ENCODE measurements at places on chromosomes 3 and 15.

GRCh38 chr15:35874260-35874905, 328.4 kb upstream of the DPH6 start:
- DNase-seq = no peak

DNA sequence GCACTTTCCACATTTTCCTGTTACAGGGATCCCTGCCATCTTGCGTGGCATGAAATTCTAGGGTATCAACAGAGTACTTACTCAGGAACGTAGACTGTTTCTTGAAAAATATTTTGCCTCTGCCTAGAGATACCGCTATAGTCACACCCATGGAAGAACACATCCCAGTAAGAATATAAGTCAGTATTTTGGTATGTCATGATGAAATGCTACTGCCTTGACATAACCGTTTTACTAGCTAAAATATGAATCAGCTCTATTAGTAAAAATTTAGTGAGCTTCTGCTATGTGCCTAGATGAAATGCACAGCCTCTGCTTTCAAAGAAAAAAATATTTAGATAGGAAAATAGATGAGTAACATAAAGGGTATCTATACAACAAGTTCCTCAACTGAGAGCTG, 276.4 kb downstream of the TBC1D5 start:
- DNase-seq = no peak

DNA sequence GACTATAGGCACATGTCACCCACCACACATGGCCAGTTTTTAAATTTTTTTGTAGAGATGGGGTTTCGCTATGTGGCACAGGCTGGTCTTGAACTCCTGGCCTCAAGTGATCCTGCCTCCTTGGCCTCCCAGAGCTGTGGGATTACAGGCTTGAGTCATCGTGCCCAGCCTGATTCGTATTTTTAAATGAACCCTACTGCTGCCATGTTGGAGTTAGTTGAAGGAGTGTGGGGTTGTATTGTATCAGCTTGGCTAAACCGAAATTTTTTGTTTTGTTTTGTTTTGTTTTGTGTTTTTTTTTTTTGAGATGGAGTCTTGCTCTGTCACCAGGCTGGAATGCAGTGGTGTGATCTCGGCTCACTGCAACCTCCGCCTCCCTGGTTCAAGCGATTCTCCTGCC, 11.8 kb upstream of the ZNF770 start:
- DNase-seq = no peak

GRCh38 chr3:13715167-13715954, 164.5 kb downstream of the WNT7A start:
- DNase-seq = no peak

- DNase-seq = no peak
Observed at GRCh38 chr3:180306691-180307090, 270.0 kb upstream of the PEX5L start.

- DNase-seq = no peak
Observed at GRCh38 chr3:151330379-151330778, 1.0 kb upstream of the P2RY13 start.

All from activated CD4-positive, alpha-beta T cell treated with anti-CD3 and anti-CD28 coated beads, Interleukin-2, amount 50 U/mL, for 4 hours (primary cell).